ENCODE measurements at places on chromosomes 5 and 9.
A peak's percentile ranks its signal among the peaks of the same experiment; 100 is the strongest.

DNA sequence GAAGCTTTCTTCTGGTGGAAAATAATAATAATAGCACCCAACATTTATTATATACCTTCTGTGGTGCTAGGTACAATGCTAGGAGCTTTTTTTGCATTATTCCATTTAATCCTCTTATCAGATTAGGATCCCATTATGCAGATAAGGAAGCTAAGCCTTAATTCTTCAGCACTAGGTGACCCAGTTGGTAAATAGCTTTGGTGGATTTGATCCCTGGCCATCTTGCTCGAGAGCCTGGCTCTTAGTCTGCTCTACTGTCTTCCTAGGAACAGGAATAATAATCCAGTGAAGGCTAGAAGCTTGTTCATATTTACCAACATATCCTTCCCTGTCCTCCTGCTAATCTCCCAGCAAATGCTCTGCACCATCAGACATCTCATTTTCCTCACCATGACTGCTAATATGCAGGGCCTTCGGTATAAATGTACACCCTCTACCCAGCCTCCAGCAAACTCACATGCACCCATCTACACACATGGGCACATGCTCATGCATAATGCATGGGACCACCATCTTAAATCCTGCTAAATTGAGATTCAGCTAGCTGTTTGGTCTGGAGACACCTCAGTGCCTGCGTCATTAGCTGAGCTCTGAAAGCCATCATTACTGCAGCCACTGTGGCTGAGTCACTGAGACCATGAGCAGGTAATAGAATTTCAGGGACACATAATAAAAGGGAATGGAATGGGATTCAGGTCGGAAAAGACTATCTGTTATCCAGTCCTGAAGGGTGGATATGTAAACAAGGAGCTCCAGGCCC is 87.5 kb downstream of the TRIM32 start:
- DNase-seq: no peak

DNA sequence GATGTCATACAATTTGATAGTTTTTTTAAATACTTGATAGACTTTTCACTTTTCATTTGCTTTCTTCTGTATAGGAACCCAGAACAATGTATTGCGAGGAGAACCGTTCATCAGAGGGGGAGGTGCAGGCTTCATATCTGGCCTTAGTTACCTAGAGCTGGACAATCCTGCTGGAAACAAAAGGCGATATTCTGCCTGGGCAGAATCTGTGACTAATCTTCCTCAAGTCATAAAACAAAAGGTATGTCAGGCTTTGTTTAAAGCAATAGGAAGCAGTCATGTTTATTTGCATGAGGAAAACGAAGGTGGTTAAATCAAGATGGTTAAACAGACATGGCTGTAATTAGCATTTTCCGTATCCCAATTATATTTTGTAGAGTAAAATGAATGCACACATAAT is 46.0 kb downstream of the C7 start:
- DNase-seq: no peak

GRCh38 chr5:963310-963672 is 45.3 kb upstream of the NKD2 start:
- no peak for DNase-seq

DNA sequence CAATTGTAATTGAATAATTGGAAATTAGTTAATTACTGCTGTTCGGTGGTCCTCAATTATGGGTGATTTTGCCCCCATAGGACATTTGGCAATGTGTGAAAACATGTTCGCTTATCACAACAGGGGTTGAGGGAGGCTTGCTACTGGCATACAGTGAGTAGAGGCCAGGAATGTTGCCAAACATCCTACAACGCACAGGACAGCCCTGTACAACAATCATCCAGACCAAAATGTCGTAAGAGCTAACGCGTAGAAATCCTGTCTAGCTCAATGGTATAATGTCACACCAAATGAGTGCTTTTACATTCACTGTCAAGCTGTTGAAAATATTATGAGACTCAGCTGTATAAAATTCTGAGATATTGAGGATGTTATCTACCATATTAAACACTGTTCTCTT is 464.4 kb upstream of the TUSC1 start:
- DNase-seq: no peak

DNA sequence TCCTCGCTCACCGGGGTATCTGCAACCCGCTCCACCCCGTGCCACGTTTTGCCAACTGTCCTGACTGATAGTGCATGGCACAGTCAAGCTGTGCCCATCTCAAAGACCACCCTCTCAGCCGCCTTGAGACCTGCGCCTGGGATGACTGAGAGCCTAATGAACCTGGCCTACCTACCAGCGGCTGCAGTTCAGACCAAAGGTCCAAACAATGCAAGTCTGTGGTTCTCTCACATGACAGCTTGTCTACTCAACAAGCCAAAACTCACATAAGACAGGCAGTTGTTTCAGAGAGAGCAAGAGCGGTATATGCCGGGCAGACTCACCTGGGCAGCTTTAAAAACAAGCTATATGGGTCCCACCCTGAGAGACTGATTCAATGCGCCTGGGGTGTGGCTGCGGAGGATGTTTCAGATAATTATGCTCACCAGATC is 70.5 kb downstream of the EPB41L4B start:
- DNase-seq: no peak

GRCh38 chr5:149654231-149654630 is 72.9 kb downstream of the ARHGEF37 start:
- DNase-seq: no peak

DNA sequence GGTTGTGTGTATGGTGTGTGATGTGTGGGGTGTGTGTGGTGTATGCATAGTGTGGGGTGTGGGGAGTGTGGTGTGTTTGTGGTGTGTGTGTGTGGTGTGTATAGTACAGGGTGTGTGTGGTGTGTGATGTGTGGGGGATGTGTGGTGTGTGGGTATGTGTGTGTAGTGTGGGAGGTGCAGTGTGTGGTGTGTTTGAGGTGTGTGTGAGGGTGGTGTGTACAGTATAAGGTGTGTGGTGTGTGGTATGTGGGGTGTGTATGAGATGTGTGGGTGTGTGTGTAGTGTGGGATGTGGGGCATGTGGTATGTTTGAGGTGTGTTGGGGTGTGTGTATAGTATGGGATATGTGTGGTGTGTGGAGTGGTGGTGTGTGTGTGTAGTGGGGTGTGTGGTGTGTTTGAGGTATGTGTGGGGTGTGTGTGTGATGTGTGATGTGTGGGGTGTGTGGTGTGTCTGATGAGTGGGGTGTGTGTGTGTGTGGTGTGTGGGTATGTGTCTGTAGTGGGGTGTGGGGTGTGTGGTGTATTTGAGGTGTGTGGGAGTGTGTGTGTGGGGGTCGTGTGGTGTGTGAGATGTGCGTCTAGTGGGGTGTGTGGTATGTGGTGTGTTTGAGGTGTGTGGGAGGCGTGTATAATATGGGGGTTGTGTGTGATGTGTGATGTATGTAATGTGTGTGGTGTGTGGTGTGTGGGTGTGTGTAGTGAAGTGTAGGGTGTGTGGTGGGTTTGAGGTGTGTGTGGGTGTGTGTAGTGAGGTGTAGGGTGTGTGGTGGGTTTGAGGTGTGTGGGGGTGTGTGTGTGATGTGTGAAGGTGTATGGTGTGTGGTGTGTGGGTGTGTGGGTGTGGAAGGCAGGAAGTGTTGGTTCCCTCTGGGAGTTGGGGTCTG is 8.6 kb downstream of the ECSCR start:
- no peak for DNase-seq

DNA sequence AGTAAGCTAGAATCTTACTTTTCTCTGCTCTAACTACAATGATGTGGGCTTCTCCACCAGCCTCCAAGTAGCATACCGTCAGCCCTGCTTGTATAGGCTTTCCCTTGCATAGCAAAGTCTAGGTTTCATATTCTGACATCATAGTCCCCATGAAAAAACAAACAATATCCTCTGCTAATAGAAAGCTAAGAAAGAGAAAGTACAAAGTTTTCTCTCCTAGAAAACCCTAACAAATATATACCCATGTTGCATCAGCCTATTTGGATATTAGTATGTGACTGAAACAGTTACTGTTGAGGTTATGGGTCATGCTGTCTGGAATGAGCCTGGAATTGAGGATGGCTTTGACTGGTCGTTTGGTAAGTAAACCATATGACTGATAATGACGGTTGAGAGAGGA is 1696.0 kb downstream of the MAT2B start:
- DNase-seq: no peak

DNA sequence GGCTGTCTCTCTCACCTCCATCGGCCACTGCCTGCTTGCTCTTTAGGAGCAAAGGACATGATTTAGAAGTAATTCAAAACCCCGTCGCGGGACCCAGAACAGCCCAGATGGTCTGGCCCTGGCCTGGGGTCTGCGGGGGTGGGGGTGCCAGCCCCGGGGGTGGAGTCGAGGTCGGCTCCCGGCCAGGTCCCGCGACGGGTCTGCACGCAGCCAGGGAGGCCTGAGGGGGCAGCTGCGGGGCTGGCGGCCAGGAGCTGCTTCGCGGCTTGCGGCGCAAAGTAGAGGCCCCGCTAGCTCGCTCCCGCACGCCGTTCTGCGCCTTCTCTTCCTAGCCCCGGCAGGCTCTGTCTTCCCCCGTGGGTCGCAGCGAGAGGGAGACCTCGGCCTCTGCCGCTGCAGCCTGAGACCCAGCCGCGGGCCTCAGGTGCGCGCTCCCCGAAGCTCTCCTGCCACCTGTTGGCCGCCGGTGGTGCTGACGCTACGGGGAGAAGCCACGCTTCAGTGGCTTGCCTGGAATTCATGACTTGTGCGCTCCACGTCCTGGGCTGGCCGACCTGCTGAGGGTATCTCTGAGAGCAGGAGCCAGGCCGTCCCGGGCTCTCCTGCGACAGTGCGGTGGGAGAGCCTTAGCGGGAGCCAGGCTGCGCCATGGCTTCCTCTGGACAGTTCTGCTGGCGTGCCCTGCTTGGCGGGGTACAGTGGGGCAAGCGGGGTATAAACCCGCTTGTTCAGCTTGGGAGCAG is 157.2 kb upstream of the PITX1 start:
- DNase-seq: peak; percentile 75

DNA sequence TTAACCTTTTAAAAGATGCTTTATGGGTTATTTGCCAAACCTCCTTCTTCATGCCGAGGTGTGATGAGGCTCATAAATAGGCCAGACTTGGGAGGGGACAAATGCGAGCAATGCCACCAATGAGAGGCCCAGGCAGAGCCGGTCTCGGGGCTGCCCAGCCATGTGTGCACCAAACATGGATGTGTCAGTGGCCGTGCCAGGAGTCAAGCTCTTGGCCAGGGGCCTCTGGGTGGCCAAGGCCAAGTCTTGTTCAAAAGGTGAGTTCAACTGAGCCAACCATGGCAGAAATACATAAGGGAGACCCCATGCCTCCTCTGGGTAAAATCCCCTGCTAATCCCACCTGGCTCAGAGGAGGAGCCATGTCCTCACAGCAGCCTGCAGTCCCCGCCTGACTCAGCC is 10.9 kb upstream of the LCN15 start:
- DNase-seq: no peak

- DNase-seq: no peak
Measured at GRCh38 chr5:952597-953271, 55.9 kb upstream of the NKD2 start.

- DNase-seq: no peak
Measured at GRCh38 chr5:43034591-43034968, 5.5 kb downstream of the ANXA2R start.

DNA sequence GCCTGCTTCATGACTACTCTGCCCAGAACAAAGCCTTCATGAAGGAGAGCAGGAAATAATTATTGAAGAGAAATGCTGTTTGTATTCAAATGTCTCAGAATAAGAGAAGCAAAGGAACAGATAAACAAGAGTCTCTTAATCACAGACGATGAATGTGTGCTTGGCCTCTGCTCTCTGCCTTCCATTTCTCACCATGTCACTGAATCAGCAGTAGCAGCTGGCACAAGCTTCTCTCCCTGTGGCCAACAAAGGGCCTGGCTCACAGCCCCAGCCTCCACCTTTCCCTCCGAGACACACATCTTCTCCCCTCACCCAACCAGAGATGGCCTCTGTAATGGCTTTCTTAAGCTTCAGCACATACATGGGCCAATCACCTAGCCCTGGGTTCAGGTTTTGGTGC is 128.1 kb upstream of the SLIT3 start:
- no peak for DNase-seq

- DNase-seq: no peak
Measured at GRCh38 chr5:155726267-155726666, 600.7 kb upstream of the SGCD start.

- no peak for DNase-seq
Measured at GRCh38 chr9:20307621-20308020, 314.7 kb downstream of the MLLT3 start.

- peak; percentile 11 for DNase-seq
Measured at GRCh38 chr9:77910194-77910621, 121.4 kb downstream of the GNAQ start.

DNA sequence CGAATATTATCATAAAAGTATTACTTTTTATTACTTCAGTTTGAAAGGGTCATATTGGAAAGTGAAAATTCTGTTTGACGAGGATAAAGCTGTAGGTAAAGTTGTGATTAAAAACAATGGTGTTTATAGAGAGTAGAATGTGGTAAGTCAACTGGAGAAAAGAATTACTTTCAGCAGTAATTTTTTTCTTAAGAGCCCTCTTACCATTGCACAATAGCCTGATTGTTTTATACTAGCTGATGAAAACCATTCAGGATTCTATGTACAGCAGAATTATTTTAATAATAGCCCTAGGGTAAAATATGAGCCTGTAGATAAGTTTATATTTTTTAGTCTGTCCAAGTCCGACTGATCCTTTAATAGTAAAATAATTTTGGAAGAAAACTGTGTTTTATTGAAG is 16.6 kb downstream of the CDC42SE2 start:
- no peak for DNase-seq

DNA sequence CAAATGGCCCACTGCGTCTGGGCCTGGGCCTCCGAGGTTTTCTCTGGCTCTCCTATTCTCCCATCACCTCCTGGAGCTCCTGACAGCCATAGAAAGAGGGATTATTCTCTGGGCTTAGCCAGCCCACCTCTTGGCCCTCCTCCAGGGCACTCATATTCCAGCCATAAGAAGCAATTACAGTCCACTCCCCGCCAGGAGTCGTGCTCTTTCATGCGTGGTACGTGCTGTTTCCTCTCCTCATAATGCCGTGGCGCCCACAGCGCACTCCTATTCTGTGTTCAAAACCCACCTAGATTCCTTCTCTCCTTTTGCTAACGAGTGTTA is 240.8 kb upstream of the ZNF462 start:
- DNase-seq: no peak

- peak; percentile 51 for DNase-seq
Measured at GRCh38 chr9:92176068-92176799, 61.0 kb upstream of the SPTLC1 start.

GRCh38 chr9:135324329-135324728 is 155.3 kb upstream of the PPP1R26 start:
- DNase-seq: no peak

DNA sequence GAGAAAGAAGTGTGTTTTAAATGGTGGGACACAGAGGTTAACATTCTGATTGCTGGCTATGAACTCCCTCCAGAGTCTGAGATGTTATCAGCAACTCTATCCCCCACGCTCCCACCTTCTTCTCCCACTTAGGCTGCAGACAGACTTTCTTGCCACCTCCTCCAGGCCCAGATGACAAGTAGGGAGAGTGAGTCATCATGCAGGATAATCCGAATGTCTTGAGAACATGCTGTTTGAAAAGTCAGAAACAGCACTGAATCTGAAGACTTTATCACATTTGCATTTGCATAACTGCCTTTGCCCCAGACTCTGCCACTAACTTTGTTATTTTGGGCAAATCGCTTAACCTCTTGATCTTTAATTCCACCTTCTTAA is 139.8 kb downstream of the ESM1 start:
- no peak for DNase-seq

GRCh38 chr9:98445576-98445975 is 190.1 kb upstream of the TBC1D2 start:
- DNase-seq: no peak

All from inflammatory macrophage (primary cell).